ENCODE measurements at places on chromosomes 5 and 9.

DNA sequence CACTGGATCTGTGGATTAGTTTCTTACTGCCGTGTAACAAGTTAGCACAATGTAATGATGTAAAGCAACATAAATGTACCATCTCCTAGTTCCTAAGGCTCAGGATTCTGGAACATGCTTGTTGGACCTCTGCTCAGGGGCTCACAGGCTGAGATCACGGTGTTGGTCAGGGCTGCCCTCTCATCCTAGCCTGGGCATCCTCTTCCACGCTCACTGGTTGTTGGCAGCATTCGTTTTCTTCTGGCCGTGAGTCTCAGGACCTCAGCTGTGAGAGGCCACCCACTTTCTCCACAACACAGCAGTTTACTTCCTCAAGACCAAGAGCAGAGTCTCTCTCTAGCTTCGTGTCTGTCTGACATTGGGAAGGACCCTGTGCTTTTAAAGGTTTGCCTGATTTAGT lies 17.3 kb downstream of the RASGEF1C start:
- no peak for DNase-seq

DNA sequence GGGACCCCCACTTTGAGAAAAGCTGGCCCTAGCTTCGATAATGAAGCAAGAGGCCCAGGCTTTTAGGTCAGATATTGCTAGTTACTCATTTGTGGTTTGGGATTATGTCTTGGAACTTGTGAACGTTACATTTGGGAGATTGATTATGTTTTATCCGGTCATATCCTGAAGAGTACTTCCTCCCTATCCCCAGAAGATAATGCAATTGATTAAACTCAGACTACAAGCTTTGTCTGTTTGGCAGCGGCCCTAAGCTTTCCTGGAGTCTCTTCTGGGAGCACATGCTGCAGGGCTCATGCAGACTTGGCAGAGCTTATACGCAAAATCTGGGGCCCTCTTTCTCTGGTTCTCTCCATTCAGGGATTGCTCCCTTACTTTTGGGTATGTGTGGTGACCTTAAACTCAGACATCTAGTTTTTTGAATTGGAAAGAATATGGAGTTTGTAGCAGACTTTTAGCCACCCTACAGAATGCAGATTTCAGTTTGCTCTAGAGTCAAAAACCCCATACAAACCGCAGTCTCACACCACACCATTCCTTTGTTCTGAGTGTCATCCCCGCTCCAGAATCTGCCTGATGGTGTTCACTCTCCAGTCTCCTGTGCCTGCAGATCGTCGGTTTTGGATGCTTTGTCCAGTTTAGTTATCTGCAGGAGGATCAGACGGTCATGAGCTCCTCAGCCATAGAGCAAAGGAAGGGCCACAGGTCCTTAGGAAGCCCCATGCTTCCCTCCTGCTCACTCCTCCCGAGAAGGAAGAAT lies 449.5 kb upstream of the TRPC7 start:
- DNase-seq: peak; percentile 60

GRCh38 chr9:89723469-89724100 lies 118.8 kb downstream of the GADD45G start:
- no peak for DNase-seq

DNA sequence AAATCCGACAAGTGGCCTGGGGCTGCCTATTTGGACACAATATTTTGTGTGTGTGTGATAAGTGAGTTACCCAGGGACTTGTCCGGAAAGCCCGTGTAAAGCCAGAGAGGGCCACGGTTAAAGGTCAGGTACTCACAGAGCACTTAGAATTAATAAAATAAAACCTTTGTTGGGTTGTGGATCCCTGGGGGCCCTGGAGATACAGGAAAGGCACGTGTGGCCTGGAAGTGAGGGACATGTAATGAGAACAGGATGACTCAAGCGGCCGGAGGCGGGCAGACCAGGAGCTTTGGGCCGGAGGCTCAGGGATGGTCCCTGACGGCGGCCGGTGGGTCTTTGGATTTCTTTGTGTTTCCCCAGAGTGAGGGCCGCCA lies 1.0 kb downstream of the DMRT2 start:
- no peak for DNase-seq

- no peak for DNase-seq
Observed at GRCh38 chr9:4760122-4760521, 19.1 kb upstream of the AK3 start.

DNA sequence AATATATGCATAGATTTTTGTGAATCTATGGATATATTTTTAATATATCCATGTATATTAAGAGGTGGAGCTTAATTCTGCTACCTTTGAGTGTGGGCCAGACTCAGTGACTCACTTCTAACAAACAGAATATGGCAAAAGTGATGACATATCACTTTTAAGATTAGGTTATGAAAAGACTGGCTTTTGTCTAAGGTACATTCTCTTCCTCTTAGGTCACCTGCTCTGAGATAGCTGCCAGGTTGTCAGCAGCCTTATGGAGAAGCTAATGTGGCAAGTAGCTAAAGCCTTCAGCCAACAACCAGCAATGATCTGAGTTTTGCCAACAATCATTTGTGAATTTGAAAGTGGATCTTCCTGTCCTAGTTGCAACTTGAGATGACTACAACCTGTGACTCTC lies 83.8 kb downstream of the ANKRD31 start:
- DNase-seq: no peak

DNA sequence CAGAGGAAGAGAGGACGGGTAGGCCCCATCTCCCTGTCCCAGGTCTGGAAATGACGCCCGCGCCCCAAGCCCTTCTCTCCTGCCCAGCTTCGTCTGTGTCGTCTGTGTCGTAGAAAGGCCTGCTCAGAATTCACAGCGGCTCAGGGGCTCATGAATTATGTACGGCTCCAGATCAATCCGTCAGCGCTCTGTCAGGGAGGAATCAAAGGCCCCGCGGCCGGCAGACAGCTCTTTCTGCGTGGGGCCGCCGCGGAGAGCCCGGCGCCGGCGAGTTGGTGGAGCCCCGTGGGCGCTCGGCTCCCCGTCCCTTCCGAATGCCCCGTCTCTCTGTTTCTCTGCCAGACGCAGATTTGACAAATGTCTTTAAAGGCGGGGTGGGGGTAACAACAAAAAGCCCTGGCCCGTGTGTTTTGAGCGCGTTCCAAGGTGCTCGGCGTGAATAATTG lies 83.8 kb upstream of the RAPGEF1 start:
- DNase-seq: no peak

GRCh38 chr5:138819081-138819480 lies 56.1 kb downstream of the LRRTM2 start:
- no peak for DNase-seq

DNA sequence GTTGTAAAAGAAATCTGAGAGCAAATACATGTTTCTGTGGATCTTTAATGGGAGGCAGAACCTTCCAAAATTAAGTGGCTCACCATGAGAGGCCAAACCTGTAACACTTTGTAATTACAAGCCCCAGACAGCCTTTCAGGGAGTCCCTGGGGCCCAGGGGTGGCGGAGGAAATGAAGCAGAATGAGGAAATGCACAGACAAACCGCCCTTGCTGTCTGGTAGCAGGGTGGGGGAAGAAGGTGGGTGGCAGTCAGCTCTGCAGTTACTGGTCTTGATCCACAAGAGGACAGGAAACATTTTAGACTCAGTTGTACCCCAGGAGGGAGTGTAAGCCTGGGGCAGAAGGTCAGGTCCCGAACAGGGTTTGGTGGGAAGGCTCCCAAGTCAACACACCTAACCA lies 6.5 kb downstream of the ARL14EPL start:
- no peak for DNase-seq

GRCh38 chr5:431711-432050 lies 11.3 kb upstream of the EXOC3 start:
- DNase-seq: no peak

DNA sequence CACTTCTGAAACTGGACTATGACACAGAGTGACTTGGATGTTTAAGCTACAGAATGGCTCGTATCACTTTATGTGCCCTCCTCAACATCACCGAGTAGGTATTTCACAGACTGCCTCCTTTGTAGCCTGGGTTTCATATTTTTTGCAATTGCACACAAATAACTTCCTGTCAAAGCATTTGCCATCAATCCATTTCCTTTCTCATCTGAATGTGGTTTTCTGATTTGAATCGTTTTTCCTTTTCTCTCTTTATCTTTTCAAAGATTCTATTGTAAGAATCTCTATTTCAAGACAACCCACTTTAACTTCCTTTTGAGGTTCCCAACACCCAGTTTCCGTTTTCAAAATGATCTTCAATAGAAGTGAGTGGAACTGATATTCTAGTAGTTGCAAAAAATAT lies 563.8 kb upstream of the ARRDC3 start:
- no peak for DNase-seq

GRCh38 chr5:172766287-172767108 lies 4.5 kb downstream of the DUSP1 start:
- peak; percentile 86 for DNase-seq

GRCh38 chr5:138712791-138713190 lies 40.4 kb upstream of the CTNNA1 start:
- DNase-seq: no peak

DNA sequence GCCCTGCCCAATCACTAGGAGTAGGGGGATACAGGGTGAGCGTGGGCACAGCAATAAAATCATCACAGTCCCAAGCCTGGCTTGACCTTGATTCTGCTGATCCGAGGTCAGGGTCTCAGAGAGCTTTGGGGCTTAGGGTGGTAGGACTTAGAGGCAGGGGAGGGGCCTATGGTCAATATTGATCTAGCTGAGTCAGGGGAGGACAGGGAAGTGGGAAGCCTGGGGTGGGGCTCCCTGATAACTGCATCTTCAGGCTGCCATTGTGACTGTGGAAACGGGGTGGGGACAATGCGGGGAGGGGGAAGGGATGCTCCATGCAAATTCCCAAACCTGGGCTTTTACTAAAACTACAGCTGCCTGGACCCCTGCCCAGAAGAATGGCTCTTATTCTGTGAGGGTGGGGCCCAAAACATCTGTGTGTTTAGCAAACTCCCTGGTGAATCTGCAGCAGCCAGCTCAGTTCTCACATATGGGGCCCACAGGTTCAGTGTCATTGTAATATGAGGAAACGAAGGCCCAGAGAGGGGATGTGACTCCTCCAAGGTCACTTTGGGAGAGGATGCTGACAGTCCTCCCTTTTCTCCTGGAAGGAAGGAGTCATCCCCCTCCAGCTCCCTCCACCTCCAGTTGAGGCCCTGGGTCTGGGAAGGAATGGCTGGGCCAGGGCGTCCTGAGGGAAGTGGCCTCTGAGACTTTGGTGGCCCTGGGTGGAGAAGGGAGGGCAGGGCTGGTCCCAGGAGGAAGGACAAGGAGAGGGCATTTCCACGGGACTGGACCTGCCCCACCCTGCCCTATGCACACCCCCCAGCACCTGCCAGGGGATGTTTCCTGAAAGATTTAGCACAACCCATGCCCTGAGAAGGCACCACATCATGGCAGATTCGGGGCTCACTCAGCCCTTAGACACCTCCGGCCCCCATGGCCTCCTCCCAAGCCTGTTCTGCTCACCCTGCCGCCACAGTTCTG lies 26.4 kb downstream of the SLC6A7 start:
- DNase-seq: no peak

DNA sequence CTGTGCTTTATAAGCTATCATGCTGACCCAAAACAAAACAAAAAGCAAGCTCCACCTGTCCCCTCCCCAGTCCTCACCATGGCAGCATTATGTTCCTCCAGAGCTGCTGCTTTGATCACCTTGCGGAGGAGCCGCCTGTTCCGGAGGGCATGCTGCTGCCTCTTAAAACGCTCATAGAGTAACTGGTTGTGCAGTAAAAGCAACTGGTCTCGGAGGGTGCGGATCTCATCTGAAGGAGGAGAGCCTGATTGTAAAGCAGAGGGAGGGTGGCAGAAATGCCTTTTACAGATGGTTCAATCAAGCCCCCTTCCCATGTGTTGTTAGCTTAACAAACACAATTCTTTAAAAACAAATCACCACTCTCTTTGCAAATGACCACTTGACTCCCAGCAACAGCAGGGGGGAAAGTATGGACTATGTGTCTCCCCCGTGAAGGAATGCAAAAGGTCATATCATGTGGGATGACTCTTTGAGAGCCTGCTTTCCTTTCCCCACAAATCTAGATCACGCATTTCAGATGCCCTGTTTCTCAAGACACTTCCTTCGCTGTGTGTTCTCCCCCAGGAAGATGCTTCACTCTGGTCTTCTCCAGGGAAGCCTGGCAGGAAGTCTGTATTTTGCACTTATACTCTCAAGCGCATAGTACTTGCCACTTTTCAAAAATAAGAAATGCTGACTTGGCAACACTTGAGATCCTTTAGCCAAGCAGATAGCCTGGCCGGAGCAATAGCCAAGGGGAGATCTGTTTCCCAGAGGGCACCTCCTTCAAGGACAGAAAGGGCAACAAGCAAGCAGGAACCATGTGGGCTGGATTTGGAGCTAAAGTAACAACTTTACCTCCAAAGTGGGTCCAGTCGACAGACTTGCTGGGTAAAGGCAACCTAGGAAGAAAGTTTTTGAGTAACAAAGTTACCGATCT lies 25.1 kb downstream of the SPACA9 start:
- no peak for DNase-seq

- DNase-seq: no peak
Observed at GRCh38 chr9:88990729-88991065, 571 bp upstream of the S1PR3 start.

- DNase-seq: no peak
Observed at GRCh38 chr9:115978659-115979096, 174.9 kb upstream of the PAPPA start.

GRCh38 chr5:16952968-16953671 lies 17.0 kb upstream of the MYO10 start:
- no peak for DNase-seq

DNA sequence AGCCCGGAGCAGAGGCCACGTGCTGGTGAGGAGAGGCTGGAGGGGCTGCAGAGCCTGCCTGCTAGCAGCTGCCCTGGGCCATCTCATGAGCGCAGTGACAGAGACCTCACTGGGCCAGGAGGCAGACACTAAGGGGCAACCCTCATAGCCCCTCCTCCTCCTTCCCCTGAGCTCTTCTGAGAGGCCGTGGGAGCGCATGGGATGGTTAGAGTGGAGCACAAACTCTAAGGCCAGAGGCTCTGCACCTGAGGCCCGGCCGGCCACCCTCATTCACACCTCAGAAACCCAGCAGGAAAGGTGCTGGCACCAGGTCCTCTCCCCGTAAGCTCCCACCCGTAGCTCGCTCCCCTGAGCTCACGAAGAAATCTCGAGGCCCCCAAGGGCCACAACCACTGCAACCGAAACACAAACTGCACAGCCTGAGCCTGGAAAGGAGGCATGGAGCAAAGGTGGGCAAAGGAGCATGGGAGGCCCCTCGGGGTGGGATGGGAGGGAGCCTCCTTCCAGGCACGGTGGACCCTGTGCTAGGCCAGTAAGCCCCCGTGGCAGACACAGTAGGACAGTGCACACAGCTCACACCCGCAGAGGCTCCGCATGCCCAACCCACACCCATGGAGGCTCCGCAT lies 17.7 kb downstream of the CAMSAP1 start:
- DNase-seq: no peak

- DNase-seq: no peak
Observed at GRCh38 chr5:35098214-35098613, 50.5 kb upstream of the AGXT2 start.
